ENCODE measurements at places on chromosomes 2 and 18.

GRCh38 chr2:231308631-231309428, 86.7 kb upstream of the B3GNT7 start:
- no peak for DNase-seq

GRCh38 chr18:36592282-36592681, 236.5 kb downstream of the TPGS2 start:
- no peak for DNase-seq

DNA sequence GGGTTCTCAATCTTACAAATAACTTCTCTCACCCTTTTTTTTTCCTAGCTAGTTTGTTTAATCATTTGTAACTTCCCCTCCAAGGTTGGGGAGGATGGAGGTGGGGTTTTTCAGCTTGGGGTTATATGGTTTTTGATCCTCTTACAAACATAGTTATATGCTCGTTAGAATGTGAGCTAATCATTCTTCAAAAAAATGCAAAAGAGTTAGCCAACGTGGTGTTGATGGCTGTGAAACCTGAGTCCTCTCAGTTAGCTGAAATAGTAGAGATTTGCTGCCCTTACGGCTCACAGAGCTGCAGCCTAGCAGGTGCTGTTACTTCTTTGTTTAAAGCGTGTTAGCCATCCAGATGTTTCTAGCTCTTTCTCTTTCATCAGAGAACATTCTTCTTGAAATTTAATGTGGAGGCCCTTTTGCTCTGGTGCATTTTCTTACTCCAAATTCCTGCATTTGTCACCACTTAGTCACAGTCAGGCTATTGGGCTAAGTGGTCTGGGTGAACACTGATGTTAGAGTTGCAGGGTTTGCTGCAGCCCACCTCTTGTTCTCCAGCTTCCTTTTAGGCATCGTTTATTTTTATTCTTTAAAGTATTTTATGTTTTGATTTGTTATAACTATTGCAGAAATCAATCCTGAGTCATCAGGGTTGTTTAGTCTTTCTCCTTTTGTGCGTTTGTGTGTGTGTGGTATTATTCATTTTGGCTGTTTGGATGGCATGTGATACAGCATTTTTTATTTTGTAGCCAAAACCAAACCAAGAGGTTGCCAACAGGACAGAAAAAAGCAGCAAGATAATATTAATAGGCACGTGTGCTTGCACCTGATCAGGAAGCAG, 41.1 kb downstream of the LIMS1 start:
- DNase-seq, result no peak

DNA sequence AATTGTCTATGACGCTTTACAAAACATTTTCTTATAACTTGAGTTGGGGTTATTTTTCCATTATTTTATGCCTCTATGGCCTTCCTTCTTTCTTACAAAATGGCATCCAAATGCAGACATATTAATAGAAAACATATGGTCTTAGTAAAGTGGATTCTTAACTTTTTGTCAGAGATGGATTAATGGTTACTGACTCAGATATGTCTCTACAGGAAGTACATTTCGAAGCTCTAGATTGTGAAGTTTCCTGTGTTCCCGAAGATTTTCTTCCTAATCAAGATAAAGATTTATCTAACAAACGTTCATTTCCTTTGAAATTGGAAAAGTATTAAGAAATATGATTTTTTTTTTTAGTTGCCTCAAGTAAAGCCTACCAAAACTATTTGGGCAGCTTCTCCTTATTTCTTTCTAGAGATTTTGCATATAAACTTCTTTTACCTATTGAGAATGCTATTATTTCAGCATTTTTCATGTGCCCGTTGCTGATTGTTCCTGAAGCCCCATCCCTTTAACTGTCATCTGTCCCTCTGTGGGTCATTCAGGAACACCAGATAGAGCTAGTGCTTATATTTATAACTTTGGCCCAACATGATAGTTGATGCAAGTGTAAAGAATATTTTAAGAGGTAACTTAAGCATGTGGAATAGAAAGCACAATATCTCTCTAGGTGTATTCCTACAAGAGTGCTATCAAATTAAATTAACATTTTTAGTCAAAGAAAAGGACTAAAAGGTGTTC, 498.0 kb downstream of the CCDC85A start:
- no peak for DNase-seq

DNA sequence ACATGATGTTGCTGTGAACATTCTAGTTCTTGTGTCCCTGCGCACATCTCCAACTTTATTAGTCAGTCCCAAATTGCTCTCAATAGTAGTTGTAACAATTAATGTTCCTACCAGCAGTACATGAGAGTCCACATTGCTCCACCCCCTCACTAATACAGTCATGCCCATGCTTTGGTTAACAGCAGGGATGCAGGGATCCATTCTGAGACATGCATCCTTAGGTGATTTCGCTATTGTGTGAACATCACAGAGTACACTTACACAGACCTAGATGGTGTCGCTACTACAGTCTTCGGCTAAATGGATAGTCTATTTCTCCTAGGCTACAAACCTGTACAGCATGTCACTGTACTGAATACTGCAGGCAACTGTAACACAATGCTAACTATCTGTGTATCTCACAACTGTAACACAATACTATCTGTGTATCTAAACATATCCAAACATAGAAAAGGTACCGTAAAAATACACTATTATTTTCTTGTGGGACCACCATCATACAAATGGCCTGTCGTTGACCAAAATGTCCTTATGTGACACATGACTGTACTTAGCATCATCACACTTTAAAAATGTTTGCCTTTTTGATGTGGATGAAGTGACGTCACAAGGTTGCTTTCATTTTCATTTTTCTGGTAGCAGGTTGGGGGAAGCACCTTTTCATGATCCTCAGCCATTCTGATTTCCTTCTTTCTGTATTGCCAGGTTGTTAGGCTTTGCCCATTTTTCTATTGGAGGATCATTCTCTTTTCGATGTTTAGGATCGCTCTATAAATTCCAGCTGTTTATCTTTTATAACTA, 82.9 kb upstream of the RNF152 start:
- DNase-seq, result no peak

DNA sequence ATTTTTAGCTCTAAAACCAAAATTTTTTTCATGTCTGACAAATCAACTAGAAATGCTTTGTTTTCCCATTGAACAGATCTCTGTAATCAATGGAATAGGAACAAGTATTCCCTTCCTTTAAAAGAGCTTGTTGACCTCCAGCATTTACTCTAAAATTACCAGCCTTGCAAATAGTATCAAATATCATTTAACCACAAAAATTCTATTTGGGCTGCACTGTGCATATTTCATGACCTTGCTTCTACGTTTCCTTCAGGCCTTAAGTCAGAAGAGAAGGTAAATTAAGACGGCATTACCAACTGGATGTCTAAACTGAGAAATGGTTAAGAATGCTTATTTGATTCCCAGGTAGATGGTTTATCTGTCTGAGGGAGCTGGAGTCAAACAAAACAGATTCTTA, 33.3 kb upstream of the NRXN1 start:
- DNase-seq, result no peak

GRCh38 chr2:38602136-38602731, 494 bp downstream of the HNRNPLL start:
- no peak for DNase-seq
